ENCODE measurements at places on chromosomes 11 and 22.

DNA sequence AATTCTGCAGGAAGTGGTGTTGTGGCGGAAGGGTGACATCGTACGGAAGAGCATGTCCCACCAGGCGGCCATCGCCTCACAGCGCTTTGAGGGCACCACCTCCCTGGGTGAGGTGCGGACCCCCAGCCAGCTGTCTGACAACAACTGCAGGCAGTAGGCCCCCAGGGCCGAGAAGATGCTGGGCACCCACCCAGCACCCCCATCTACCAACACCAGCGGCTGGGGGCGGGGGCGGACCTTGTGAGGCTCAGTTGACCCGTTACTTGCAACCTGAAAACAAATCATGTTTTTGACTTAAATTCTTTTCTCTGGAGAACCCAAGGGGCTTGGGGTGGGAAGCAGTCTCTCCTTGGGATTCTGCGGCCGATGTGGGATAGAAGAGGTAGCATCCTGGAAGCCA lies 7.7 kb downstream of the THYN1 start:
- DNase-seq: no peak

- no peak for DNase-seq
These were observed 22.3 kb downstream of the TMEM123 start for GRCh38 chr11:102430158-102430836.

GRCh38 chr11:134230339-134230738 lies 5.9 kb downstream of the VPS26B start:
- DNase-seq: no peak

DNA sequence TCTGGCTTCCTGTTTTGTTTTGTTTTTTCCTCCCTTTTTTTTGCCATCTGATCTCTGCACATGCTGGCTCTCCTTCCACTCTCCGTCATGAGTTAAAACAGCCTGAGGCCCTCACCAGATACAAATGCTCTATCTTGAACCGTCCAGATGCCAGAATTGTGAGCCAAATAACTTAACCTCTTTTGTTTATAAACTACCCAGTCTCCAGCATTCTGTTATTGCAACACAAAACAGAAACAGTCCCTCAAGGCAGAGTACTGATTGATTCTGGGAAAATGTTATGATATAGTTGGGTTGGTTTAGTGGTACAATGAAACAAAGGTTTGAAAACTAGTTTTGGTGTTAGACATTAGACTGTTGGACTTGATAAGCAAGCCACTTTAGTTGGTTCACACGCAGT lies 1390.0 kb upstream of the RAG2 start:
- DNase-seq: no peak

- no peak for DNase-seq
These were observed 392.2 kb upstream of the ANO3 start for GRCh38 chr11:25939691-25940090.
